HFFc6 (cell line): ENCODE measurements at places on chromosomes 4 and X.
A peak's percentile ranks its signal among the peaks of the same experiment; 100 is the strongest.

GRCh38 chr4:79466621-79467020 lies 58.6 kb upstream of the GK2 start:
- DNase-seq: no peak

- peak; percentile 57 for DNase-seq
These were observed 239.9 kb downstream of the MAML3 start for GRCh38 chr4:139913995-139914598.

- no peak for DNase-seq
These were observed 15.5 kb downstream of the MCF2 start for GRCh38 chrX:139692506-139692849.

- DNase-seq: no peak
These were observed 126.7 kb downstream of the HTR2C start for GRCh38 chrX:114710571-114710970.

- no peak for DNase-seq
These were observed 688 bp downstream of the UFSP2 start for GRCh38 chr4:185424905-185425646.

DNA sequence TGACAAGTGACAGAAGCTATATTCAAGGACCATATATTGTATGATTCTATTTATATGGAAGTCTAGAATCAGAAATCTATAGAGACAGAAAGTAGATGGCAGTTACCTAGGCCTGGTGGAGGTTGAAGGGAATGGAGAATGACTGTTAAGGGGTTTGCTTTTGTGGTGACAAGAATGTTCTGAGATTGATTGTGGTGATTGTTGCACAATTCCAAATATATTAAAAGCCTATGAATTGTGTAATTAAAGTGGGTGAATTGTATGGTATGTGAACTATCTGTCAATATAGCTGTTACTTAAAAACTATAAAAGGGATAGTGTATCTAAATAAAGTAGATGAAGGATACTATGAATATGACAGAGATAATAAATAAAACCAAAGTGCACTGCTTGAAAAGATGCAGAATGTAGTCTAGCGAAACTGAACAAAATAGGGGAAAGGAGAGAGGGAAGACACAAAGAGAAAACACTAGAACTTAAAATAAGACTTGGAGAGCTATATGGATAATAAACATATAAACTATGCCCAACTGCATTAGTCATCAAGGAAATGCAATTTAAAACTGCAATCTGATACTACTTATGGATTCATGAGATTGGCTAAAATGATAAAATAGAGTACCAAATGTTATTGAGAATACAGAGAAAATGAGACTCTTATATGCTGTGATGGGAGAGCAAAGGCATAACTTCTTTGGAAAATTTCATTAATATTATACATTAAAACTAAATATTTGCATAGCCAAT lies 82.1 kb upstream of the BANK1 start:
- no peak for DNase-seq

- no peak for DNase-seq
These were observed 1393.3 kb downstream of the ARAP2 start for GRCh38 chr4:34850968-34851367.

- DNase-seq: no peak
These were observed 438.2 kb upstream of the PCDH7 start for GRCh38 chr4:30281986-30282385.

- no peak for DNase-seq
These were observed 252.9 kb upstream of the TTC29 start for GRCh38 chr4:147198411-147199051.

DNA sequence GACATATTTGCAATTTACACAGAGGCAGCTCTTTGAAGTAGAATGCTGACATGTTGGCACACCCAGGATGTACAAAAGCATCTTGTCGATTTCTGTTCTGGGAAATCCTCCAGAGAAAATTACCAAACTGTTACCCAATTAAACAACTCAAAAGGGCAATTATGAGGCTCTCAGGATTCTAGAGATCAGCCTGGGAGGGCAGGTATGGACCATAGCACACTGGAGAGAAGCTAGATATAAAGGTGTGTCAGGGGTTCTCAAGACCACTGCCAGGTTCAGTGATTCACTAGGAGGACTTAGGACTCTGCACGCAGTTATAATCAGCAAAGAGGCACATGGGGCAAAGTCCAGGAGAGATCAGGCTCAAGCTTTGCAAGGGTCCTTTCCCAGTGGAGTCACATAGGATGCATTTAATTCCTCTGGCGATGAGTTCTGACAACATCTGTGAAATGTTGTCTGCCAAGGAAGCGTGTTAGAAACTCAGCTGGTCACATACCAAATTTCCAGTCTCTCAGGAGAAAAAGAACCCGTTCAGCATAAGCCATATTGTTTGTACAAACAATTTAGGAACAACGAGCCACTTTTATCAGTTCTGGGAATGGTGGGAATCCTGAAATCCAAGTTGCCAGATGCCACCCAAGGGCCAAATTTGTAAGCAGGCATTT lies 100.8 kb downstream of the SYTL5 start:
- DNase-seq: no peak

GRCh38 chr4:7904952-7905915 lies 34.4 kb downstream of the AFAP1 start:
- peak; percentile 84 for DNase-seq

DNA sequence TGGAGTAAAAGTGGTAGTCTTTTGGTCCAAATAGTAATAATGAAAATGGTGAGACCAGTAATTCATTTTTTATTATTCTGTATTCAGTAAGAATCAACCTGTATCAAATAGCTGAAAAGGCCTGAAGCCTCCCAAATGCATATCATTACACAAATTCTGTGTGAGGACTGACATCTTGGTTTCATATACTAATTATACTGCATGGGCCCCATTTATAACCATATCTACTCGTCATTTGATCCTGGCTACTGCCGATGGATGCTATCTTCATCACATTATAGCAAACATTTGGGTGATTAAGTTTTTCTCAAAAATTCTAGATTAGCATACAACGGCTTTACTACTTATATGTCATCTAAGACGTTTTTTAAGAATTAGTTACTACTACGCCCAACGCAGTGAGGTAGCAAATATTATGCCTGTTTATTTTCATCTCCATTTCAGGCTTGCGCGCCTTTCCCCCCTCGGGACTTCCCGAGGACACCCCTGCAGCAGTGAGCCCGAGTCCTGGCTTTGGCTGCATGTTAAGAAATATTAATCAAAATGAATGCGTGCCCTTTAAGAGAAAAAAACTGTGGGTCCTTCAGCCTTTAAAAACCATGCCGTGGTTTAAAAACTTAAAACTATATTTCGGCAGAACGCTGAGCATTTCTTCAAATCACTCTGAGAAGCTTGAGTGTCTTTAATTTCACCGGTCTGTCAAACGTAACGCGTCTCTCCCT lies 814 bp upstream of the MMAA start:
- peak; percentile 8 for DNase-seq

DNA sequence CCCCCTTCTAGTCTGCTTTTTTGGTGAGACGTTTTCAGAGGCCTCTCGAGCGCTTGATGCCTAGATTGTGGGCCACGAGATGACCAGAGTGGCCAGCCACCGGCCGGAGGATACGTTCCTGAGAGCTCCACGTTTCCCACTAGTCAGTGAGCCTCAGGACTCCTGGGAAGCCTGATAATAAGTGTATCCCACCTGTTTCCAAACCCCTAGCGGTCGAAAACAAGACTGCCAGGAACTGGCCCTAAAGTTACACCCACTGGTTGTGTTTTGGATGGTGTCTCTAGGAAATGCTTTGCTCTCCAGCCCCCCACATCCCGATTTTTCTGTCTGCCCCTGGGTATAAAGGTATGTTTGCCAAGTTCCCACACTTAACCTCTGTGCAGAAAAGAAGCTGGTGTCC lies 4.6 kb upstream of the RS1 start:
- no peak for DNase-seq

- no peak for DNase-seq
These were observed 492.9 kb upstream of the INTU start for GRCh38 chr4:127139788-127140286.

- DNase-seq: no peak
These were observed 92.9 kb upstream of the TLL1 start for GRCh38 chr4:165779950-165780670.

GRCh38 chr4:94636004-94636403 lies 121.8 kb upstream of the BMPR1B start:
- DNase-seq: peak; percentile 15

GRCh38 chrX:106178826-106179225 lies 10.7 kb downstream of the PWWP3B start:
- DNase-seq: no peak

DNA sequence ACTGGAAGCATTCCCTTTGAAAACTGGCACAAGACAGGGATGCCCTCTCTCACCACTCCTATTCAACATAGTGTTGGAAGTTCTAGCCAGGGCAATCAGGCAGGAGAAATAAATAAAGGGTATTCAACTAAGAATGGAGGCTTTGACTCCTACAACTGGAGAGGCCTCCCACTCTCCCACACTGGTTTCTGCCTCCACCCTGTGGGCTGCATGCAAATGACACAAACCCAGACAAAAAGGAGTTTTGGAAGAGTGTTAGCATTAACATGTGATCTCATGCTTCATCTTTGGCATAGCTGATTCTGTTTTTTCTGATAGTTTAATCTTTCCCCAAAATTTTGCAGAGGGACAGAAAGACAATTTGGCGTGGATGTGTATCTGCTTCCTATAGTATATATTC lies 80.8 kb upstream of the IQCM start:
- DNase-seq: peak; percentile 59

DNA sequence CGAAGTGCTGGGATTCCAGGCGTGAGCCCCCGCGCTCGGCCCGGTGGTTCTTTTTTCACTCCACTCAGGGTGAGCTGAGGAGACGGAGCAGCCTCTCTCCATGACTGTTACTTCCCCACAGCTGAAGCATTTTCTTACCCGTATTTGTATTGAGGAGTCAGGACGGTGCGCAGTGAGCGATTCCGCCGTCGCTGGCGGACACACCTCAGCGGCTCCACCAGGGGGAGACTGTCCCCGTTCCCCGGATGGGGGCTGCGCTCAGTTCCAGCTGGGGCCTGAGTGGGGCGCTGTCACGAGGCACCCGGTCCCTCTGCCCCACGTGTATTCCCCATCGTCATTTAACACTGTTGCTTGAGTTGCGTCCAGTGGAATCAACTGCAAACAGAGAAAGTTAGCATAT lies 844.0 kb upstream of the FRG1 start:
- no peak for DNase-seq

- DNase-seq: no peak
These were observed 52.1 kb downstream of the LEF1 start for GRCh38 chr4:108116423-108117168.

GRCh38 chr4:23763559-23763958 lies 126.3 kb downstream of the PPARGC1A start:
- DNase-seq: no peak

DNA sequence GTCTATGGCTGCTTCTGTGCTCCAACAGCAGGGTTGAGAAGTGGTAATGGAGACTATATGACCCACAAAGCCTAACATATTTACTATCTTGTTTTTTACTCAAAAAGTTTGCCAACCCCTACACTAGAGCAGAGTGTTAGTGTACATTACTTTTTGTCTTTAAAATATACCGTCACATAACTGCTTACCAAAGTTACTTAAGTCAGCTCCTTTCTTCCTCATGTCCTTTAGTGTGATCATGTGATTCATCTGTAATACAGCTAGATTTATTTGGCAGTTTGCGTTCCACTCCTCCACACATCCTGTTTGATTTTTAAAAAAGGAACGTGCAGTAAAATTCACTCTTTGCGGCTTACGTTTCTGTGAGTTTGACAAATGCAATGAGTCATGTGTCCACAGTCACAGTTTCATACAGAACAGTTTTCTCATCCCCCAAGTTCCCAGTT lies 162.4 kb upstream of the GPRIN3 start:
- peak; percentile 94 for DNase-seq

DNA sequence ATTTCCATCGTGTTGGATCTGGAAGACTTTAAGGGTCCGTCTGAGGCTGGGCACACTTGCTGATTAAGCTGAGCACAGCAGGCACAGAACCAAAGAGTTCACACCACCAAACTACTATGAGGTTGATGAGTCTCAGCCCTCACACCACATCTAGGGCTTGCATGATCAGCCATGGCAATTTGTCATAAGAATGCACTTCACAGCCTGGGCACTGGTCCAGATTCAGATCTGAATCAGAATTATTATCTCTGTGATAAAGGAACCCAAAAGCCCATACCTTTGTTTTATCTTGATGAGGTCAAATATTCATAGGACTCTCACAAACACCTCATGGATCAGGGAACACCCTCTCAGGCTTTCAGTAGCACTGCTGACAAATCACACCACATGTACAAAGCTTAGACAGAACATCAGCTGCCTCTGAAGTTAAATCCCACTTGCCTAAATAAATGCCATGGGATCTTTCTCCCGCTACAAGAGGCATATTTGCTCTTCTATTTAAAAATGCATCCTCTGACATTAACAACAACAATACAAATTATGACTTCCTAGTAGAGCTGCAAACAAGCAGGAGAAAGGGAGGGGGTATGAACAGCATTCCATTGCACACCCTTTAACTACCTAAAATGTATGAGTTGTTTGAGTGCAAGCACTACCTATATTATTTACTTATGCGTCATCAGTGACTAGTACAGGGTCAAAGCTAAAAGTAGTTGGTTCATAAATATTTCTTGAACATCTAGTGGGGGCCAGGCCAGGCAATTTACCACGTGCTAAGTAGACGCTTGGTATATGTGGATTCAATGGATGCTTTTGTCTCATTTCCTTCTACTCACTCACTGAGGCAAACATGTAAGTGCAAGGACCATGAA lies 186.3 kb upstream of the FGF13 start:
- DNase-seq: no peak

DNA sequence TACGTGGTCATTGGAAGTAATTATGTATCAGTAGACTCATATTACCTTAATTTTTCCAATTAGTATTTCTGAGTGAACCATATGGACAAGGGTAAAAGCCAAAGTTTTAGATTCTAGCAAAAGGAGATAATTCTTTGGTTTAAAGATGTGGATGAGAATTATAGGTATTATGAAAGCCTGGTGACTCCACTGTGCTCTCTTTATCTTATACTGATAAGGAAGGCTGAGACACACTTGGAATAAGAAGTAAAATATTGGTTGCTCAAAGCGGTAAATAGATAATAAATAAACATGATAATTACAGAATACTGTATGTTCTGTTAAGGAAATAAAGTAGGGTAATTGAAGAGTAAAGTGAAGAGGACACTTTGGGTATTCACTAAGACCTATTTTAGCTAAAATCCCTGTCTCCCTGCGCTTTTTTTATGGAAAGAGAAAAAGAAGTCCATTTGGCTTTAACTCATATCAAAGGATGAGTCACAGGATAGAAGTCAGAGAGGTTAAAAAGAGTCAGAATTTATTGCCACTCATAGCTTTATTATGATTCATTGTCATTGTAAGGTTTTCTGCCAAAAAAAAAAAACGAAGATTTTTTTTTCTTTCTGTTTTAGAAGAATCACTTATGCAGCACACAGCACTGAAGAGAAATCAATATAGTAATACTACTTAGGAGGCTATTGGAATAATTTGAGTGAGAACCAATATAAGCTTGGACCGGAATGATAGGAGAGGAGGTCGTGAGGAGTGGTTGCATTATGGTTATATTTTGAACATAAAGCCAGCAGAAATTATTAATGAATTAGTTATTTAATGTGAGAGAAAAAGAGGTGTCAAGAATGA lies 2463.1 kb downstream of the ARAP2 start:
- DNase-seq: peak; percentile 62

- peak; percentile 22 for DNase-seq
These were observed 2.5 kb upstream of the HTRA3 start for GRCh38 chr4:8267077-8267476.

- DNase-seq: no peak
These were observed 766.6 kb downstream of the PDHA2 start for GRCh38 chr4:96606451-96606850.
